Panc1 (cell line): ENCODE measurements at places on chromosomes 2 and 18.

DNA sequence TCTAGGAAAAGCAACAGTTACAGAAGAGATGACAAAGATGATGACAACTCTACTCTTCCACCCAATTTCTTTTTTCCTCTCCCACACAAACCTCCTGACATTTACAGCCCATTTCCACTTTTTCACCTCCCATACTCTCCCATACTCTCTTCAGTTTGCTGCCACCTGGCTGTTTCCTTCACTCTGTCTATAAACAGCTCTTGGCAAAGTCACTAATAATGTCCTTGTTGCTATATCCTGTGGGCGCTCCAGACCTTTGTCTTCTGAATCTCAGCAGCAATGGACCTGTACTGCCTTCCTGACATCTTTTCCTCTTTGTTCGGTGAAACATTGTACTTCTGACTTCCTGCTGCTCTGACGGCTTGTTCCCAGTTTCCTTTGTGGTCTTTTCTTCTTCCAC, 60.7 kb upstream of the CAVIN2 start:
- no peak overlapping the region for H3K4me3 ChIP-seq
- H3K36me3 ChIP-seq, result no peaks in the 10 kb centered on the region

DNA sequence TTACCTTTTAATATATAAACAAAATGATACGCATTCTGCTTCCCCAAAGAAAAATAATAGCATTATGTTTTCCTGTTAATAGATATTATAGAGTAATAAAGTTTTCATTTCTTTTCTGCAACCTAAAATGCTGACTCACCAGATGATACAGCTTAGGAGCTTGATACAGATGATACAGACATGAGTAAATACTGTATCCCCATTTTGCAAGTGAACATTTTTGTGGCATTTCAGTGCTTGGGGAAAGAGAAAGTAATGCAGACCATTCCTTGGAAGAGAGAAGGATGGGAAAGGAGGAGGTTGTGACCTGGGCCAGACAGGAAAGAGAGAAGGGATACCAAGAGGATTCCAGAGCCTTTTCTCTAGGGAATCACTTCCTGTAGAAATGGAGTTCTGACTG, 97.5 kb upstream of the FSHR start:
- H3K4me1 ChIP-seq, result no peaks in the 10 kb centered on the region
- no peaks in the 10 kb centered on the region for H3K36me3 ChIP-seq
- H3K4me3 ChIP-seq, result no peak overlapping the region
- H3K27me3 ChIP-seq, result no peaks in the 10 kb centered on the region
- H3K27ac ChIP-seq, result no peak overlapping the region
- no peak for DNase-seq

- no peak for DNase-seq
- no peaks in the 10 kb centered on the region; the same call in 1 of the 2 replicates for H3K36me3 ChIP-seq
- H3K27ac ChIP-seq, result no peak within 1 kb of the TSS
- H3K27me3 ChIP-seq, result peaks cover 10% of the 10 kb centered on the region; the same call in 1 of the 2 replicates
- no peaks in the 10 kb centered on the region for H3K4me1 ChIP-seq
- peak within 1 kb of the TSS; percentile 37 for H3K4me3 ChIP-seq
Observed at GRCh38 chr18:50194631-50195532, at the start of gene MYO5B. MYO5B (minus strand) TSS chr18:50195147; CDS start chr18:50194793, 354 bp downstream.

GRCh38 chr2:134161170-134161547, 92.7 kb upstream of the MGAT5 start:
- no peaks in the 10 kb centered on the region for H3K4me1 ChIP-seq
- H3K27ac ChIP-seq, result no peak overlapping the region
- H3K4me3 ChIP-seq, result no peak overlapping the region
- DNase-seq, result no peak
- no peaks in the 10 kb centered on the region for H3K27me3 ChIP-seq

GRCh38 chr18:68172842-68173549, 541.9 kb downstream of the TMX3 start:
- H3K4me3 ChIP-seq, result no peak overlapping the region
- no peak overlapping the region for H3K27ac ChIP-seq
- H3K27me3 ChIP-seq, result no peaks in the 10 kb centered on the region

DNA sequence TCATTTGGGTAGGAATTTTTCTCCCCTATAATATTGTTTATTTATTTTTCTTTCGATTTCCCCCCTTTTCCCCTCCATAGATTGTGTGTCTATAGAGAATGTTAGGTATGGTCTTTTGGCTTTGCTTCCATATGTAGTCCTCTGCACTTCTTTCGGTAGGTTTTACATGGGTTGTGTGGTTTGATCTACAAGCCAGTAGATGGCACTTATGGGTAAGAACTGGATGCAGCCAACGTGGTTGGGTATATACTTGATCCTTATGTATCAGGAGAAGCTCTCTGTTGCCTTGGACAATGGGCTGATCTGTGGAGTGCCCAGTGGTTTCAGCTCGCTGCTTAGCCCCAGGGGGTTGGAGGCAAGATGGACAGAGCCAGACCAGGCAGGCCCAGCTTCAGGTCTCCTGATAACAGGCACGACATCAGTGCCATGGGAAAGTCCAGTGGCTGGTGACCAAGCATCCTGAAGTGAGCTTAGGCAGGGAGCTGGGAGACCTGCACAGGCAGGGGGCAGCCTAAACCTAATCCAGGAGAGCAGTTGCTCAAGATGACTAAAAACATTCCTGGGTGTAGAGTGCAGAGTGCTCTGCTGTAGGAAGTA, 488.3 kb downstream of the CCDC85A start:
- H3K36me3 ChIP-seq, result no peaks in the 10 kb centered on the region
- H3K27me3 ChIP-seq, result no peaks in the 10 kb centered on the region
- no peak overlapping the region for H3K4me3 ChIP-seq
- DNase-seq, result no peak
- no peaks in the 10 kb centered on the region for H3K4me1 ChIP-seq

GRCh38 chr2:227884511-227884947, 13.1 kb downstream of the DAW1 start:
- H3K27me3 ChIP-seq, result no peaks in the 10 kb centered on the region
- no peak overlapping the region for H3K4me3 ChIP-seq
- H3K36me3 ChIP-seq, result no peaks in the 10 kb centered on the region
- no peaks in the 10 kb centered on the region for H3K4me1 ChIP-seq
- H3K27ac ChIP-seq, result no peak overlapping the region
- no peak for DNase-seq
